HCT116 (cell line): ENCODE measurements at places on chromosomes 5 and 9. TPM values are rescaled to one million over a fixed set of nuclear protein-coding genes. Genes with fewer than 3 reads are reported as not detected.

Gene NFIB
- 6.6 TPM for total RNA-seq

Gene HRCT1
- 0.32 TPM for total RNA-seq

Gene PCA3
- total RNA-seq, result not detected

Gene HSPB3
- total RNA-seq, result not detected

Gene IFNK
- not detected for total RNA-seq

Gene SLC6A19
- not detected for total RNA-seq

- DNase-seq, result no peak
- no peaks in the 10 kb centered on the region for H3K27me3 ChIP-seq
- H3K4me3 ChIP-seq, result no peak overlapping the region
- peaks cover 5% of the 10 kb centered on the region for H3K4me1 ChIP-seq
- H3K27ac ChIP-seq, result no peak overlapping the region
These were observed 52.4 kb upstream of the LIFR start for GRCh38 chr5:38608874-38609273.

DNA sequence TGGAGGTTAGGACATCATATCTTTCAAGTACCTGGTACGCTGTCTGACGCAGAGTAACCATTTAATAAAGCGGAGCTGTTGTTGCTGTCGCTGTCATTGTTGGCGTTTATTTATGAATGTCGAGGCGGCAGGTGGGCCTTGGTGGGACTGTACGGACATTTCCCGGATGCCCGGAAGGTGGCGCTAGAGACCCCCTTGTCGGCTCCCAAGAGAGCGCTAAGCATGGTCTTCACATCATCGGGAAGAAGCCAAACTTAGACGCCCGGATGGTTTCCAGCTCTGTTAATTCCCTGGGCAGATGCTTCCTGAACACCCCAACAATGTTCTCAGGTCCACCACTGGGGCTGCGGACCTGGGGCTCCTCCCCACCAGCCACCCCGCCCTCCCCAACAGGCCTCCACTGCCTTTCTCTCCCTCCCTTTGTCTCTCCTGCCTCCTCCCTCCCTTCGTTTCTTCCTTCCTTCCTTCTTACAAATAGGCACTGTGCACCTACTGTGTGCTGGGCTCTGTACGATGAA is 54.1 kb downstream of the DUSP1 start:
- H3K27me3 ChIP-seq, result no peaks in the 10 kb centered on the region; the same call in 1 of the 2 replicates
- no peaks in the 10 kb centered on the region for H3K4me1 ChIP-seq

DNA sequence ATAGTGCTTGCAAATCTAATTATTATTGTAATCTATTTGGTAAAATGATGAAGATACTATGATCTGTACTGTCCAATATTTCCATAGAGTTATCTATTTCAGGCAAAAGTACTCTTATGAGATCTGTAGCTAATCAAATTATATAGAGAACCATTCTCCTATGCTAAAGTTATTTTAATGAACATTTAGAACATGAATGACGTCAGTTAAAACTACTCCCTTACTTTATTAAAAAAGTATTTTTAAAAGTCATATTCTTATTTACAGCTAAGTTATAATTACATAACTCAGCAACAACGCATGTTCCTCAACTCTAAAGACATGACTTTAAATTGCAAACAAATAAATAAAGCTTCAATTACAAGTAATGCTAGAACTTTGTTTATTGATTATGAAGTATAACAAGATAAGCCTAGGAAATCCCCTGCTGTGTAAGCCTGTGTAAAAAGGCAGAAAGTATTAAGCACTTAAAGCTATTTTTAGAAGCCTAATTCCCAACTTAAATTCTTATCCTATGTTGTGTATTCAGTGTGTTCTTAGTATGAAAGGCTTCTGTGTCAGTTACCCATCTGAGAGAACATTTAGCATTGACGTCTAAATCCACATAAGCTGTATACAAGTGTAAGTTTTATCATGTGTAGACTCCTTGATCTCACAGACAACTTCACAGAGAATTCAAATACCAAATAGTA is 285.7 kb downstream of the HCN1 start:
- no peak for DNase-seq
- peaks cover 2% of the 10 kb centered on the region; the same call in 1 of the 2 replicates for H3K4me1 ChIP-seq
- H3K27me3 ChIP-seq, result no peaks in the 10 kb centered on the region
- no peaks in the 10 kb centered on the region for H3K36me3 ChIP-seq
- H3K4me3 ChIP-seq, result no peak overlapping the region

DNA sequence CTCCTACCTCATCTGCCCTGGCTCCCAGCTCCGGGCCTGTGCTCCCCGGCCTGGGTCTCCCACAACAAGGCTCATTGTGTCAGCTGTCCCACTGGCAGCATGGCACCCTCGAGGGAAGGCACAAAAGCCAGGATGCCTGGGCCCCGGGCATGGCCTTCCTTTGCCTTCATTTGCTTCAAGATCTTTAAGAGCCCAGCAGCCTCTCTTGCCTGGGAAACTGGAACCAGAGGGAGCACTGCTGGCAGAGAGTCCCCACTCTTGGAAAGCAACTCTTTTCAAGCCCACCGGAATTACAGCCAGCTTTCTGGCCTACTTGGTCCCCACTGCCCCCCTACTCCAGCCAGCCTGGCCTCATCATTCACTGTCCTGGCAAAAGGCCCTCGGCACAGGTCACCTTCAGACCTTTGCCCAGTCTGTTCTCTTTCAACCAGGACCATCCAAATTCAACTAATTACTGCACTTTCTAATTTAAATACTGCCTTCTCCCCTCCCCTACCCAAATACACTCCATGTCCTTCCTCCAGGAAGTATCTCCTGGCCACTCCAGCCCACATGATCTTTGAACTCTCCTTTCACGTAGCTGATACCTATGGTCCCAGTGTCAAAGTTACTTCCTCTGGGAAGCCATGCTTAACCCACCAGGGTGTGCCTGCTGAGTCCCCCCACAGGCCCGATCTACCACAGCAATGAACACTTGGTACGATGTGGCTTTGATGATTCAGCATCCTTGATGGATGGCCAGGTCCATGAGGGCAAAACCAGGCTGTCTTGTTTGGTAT is 8.9 kb downstream of the ZER1 start:
- H3K27me3 ChIP-seq, result no peaks in the 10 kb centered on the region
- no peak for DNase-seq
- H3K36me3 ChIP-seq, result no peaks in the 10 kb centered on the region
- no peaks in the 10 kb centered on the region for H3K4me1 ChIP-seq
- no peak overlapping the region for H3K27ac ChIP-seq

DNA sequence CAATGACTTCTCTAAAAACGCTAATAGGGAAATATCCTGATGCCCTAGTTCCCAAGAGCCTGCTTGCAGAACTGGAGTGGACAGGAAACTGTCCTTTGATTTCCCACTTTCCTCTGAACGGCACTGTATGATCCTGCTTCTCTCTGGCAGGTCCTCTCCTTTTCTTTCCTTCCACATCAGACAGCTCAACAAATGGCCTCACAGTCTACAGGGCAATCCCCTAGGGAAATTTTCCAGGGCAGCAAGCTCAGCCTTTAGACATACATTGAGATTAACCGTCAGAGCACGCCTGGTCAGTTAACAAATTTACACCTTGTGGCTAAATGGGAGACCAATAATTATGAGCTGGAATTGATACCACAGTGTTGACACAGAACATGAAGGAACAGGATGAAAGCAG is 164.9 kb downstream of the SLC24A2 start:
- H3K4me3 ChIP-seq, result no peak overlapping the region
- no peaks in the 10 kb centered on the region for H3K36me3 ChIP-seq
- H3K27me3 ChIP-seq, result peaks cover 48% of the 10 kb centered on the region
- DNase-seq, result no peak

GRCh38 chr5:98638701-98639100 is 134.8 kb upstream of the RGMB start:
- H3K36me3 ChIP-seq, result no peaks in the 10 kb centered on the region
- no peaks in the 10 kb centered on the region for H3K27me3 ChIP-seq
- no peaks in the 10 kb centered on the region for H3K4me1 ChIP-seq
- H3K27ac ChIP-seq, result no peak overlapping the region

DNA sequence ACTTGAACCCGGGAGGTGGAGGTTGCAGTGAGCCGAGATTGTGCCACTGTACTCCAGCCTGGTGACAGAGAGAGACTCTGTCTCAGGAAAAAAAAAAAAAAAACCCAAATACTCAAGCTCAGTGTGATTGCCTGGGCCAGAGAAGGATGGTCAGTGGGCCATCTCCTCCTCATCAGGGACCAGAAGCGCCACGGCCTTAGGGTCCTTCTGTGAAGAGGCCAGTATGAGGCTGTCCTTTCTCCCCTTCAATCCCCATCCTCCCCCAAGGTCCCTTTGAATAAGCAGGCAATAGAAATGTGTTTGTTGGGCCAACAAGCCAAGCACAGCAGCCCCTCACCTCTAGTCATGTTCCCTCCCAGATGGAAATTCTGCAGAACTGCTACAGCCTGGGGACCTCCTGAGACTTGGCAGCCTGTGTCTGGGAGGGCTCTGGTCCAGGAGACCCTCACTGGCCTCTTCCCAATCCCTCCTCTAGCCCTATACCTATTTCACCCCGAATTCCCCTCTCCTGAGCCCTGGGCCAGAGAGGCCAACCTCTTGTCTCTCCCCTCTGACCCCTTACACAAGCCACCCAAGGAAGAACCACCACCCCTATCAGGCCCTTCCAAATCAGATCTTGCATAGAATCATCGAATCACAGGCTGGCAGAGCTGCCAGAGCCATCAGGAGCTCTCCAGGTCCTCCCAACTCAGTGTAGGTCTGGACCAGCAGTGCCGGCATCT is 1.0 kb downstream of the CSF1R start:
- H3K27me3 ChIP-seq, result peaks cover 30% of the 10 kb centered on the region
- DNase-seq, result no peak
- no peaks in the 10 kb centered on the region for H3K4me1 ChIP-seq
- no peak overlapping the region for H3K27ac ChIP-seq

- no peak for DNase-seq
- H3K27me3 ChIP-seq, result peaks cover 13% of the 10 kb centered on the region
- H3K27ac ChIP-seq, result no peak overlapping the region
- no peak overlapping the region for H3K4me3 ChIP-seq
- H3K36me3 ChIP-seq, result no peaks in the 10 kb centered on the region
These were observed 35.3 kb downstream of the MAT2B start for GRCh38 chr5:163540696-163541095.

GRCh38 chr9:123253204-123253603 is 15.2 kb downstream of the STRBP start:
- H3K4me3 ChIP-seq, result no peak overlapping the region
- no peaks in the 10 kb centered on the region for H3K4me1 ChIP-seq
- no peaks in the 10 kb centered on the region for H3K27me3 ChIP-seq
- no peak overlapping the region for H3K27ac ChIP-seq

GRCh38 chr9:94018628-94019027 is 63.5 kb upstream of the BARX1 start:
- no peaks in the 10 kb centered on the region for H3K27me3 ChIP-seq
- H3K4me1 ChIP-seq, result no peaks in the 10 kb centered on the region
- H3K4me3 ChIP-seq, result no peak overlapping the region
- H3K36me3 ChIP-seq, result no peaks in the 10 kb centered on the region

GRCh38 chr5:112983363-112983762 is 6.8 kb downstream of the DCP2 start:
- no peak overlapping the region for H3K27ac ChIP-seq
- no peak for DNase-seq
- H3K4me1 ChIP-seq, result no peaks in the 10 kb centered on the region
- no peak overlapping the region for H3K4me3 ChIP-seq
- H3K27me3 ChIP-seq, result no peaks in the 10 kb centered on the region
- no peaks in the 10 kb centered on the region for H3K36me3 ChIP-seq

DNA sequence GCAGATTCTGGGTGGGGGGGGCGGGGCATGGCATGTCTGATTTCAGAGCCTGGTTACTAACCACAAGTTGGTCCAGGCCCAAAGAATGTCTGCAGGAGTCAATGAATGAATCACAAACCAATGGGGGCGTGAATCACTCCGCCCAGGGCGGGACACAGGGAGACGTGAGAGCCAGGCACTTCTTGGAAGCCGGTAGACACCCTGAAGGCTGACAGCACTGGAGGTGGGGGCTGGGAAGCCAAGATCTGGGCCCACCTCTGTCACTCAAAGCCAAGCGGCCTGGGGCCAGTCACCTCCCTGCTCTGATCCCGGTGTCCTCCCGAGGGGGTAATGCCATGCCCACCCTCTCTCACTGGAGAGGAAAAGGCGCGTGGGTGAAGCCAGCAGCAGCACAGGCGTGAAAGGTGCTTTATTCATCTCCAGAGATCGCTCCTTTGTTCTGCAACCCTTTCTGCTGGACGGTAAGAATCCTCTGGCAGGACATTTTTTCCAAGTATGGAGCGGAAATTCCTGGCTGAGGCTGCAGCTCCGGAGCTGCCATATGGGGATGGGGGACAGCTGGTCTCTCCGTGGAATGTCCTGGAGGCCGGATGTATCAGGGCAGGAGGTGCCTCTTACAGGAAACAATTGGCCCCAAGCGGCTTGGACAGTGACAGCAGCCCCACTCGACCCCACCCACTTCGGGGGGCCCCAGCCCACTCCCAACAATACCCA is 85.0 kb downstream of the STK10 start:
- H3K27me3 ChIP-seq, result no peaks in the 10 kb centered on the region
- DNase-seq, result peak; percentile 64
- H3K4me1 ChIP-seq, result peaks cover 38% of the 10 kb centered on the region
- H3K27ac ChIP-seq, result no peak overlapping the region

- peaks cover 40% of the 10 kb centered on the region for H3K4me1 ChIP-seq
- DNase-seq, result no peak
- H3K27ac ChIP-seq, result peak overlapping the region; percentile 74
- H3K4me3 ChIP-seq, result peak overlapping the region; percentile 92
- no peaks in the 10 kb centered on the region for H3K27me3 ChIP-seq
- H3K36me3 ChIP-seq, result peaks cover 16% of the 10 kb centered on the region
These were observed 360 bp downstream of the KLF4 start for GRCh38 chr9:107489144-107489673.

GRCh38 chr9:97413462-97413861 is 1.6 kb downstream of the TDRD7 start:
- H3K27ac ChIP-seq, result no peak overlapping the region
- no peak for DNase-seq
- no peak overlapping the region for H3K4me3 ChIP-seq
- no peaks in the 10 kb centered on the region for H3K27me3 ChIP-seq
- peaks cover 12% of the 10 kb centered on the region; the same call in 1 of the 2 replicates for H3K4me1 ChIP-seq

DNA sequence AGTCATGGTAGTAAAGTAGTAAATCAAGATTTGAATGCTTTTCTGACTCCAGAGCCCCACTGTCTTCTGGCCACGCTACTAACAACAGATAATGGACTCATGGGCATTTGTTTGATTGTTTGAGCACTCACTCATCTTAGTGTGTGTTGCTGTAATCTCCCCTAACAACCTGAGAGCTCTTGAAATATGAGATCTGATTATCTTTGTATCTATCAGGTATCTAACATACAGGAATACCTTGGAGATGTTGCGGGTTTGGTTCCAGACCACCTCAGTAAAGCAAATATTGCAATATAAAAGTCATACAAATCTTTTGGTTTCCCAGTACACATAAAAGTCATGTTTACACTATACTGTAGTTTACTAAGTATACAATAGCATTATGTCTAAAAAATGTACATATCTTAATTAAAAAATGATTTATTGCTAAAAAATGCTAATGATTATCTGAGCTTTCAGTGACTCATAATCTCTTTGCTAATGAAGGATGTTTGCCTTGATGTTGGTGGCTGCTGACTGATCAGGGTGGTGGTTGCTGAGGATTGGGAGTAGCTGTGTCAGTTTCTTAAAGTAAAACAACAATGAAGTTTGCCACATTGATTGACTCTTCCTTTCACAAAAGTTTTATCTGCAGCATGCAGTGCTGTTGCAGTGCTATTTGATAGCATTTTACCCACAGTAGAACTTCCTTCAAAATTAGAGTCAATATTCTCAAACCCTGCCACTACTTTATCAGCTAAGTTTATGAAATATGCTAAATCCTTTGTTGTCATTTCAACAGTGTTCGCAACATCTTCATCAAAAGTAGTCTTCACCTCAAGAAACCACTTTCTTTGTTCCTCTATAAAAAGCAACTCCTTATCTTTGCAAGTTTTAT is 92.2 kb downstream of the ZNF462 start:
- no peak overlapping the region for H3K4me3 ChIP-seq
- H3K27me3 ChIP-seq, result no peaks in the 10 kb centered on the region
- no peak for DNase-seq
- no peak overlapping the region for H3K27ac ChIP-seq

- no peaks in the 10 kb centered on the region for H3K27me3 ChIP-seq
- no peak overlapping the region for H3K27ac ChIP-seq
- no peaks in the 10 kb centered on the region for H3K4me1 ChIP-seq
- no peak for DNase-seq
These were observed 10.5 kb downstream of the SLC38A9 start for GRCh38 chr5:55701462-55702103.
